ENCODE measurements at places on chromosomes 7 and 10. TPM values are rescaled to one million over a fixed set of nuclear protein-coding genes. Genes with fewer than 3 reads are reported as not detected.

DNA sequence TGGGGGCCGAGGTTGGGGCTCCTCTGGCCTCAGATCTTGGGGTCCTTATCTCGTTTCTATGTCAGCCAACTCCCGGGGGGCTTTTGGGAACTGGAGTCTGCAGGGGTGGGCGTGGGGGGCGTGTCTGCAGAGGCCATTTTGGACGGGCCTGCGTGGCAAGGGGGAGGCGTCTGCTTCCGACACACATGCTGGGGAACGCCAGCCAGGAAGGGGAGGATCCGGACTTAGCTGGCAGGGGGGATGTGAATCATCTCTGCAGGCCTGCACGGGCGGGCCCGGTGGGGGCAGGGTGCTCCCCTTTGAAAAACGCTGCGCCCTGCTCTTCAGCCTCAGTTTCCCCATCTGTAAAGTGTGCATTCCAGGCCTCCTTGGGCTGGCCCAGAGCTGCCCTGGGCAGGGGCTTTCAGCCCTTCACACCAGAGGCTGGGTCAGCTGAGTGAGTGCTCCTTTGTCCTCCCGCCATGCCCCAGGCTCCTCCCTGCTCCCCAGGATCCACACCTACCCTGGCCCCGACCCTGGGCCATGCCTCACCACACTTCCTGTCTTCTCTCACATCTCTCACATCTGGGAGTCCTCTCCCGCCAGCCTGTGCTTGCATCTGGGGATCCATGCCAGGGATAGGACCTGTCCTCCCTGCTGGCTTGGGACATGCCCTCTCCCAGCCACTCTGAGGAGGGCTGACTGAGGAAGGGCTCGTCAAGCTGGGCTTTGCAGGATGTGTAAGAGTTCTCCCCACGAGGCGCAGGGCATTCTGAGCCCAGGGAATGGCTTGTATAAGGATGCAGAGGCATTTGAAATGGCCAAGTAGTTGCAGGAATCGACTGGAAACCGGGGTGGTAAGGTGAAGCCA lies 172.6 kb upstream of the TNRC18 start:
- DNase-seq: no peak

GHRHR gene
- total RNA-seq: 6.5 TPM

AKR1C8 gene
- not detected for total RNA-seq

GRCh38 chr10:36236931-36237330 lies 594.8 kb upstream of the FZD8 start:
- no peak for DNase-seq

UBE2D1 gene
- 30.4 TPM for total RNA-seq

DNA sequence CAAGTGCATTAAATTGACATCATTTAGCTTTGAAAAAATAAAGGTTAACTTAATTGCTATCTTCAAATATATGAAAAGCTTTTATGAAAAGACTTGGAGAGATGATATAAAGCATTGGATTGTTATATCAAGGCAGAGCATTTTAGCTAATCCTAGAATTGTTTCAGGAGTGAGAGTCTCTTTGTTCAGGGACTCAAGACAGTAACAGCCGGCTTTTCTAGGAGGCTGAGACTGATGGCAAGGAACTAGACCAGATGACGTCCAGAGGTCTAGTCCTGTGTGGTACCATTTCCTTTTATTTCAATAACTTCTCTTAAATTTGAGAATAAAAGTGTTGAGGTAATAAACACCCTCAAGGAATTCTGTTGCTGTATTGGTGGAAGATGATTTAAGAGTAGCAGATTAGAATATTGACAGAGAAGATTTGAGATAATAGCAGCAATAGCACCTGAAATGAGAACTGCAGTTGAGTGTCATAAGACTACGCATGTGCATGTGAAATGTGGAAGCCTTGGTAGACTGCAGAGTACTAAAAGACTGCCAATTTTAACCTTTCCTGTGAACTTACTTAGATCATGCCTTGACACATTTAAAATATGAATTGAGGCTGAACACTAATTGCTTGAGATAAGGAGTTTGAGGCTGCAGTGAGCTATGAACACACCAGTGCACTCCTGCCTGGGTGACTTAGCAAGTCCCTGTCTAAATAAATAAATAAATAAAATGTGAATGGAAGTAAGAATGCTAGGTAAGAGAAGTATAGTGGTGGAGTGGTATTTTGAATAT lies 79.6 kb downstream of the ZNRF2 start:
- DNase-seq: no peak

GRCh38 chr10:59852670-59853069 lies 53.7 kb downstream of the CCDC6 start:
- no peak for DNase-seq

BMPR1A gene
- 129 TPM for total RNA-seq

C7orf33 gene
- total RNA-seq: not detected

GRCh38 chr10:12081879-12082557 lies 13.3 kb downstream of the DHTKD1 start:
- no peak for DNase-seq

GRCh38 chr7:90599892-90600555 lies 3.9 kb downstream of the CDK14 start:
- no peak for DNase-seq

LRRD1 gene
- total RNA-seq: not detected

- no peak for DNase-seq
Observed at GRCh38 chr7:23205577-23205908, 23.7 kb downstream of the NUP42 start.

GRCh38 chr10:11141571-11142091 lies 124.0 kb downstream of the CELF2 start:
- no peak for DNase-seq

DNA sequence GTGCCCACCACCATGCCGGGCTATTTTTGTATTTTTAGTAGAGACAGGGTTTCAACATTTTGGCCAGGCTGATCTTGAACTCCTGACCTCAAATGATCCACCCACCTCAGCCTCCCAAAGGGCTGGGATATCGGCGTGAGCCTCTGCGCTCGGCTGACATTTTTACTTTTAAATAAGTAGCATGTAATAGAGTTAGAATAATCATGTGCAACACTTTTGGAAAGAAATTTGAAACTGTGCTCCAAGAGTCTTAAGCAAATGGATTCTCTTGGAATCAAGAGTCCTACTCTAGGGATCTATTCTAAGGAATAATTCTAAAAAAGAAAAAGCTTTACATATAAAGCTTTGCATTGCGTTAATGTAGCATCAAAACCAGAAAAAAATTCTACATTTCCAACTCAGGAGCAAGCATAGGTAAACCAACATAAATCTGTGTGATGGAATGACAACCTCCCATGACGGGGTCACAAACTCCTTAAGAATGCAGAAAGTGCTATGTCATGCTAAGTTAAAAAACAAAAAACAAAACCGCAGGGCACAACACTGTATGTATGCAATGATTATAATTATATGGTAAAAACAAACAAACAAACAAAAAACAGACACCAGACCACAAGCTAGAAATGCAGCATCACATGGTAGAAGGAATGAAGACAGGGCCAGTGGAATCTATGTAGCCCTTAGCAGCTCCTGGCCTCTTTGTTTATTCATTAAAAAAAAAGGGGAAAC lies 98.7 kb downstream of the RNF216 start:
- no peak for DNase-seq

DNA sequence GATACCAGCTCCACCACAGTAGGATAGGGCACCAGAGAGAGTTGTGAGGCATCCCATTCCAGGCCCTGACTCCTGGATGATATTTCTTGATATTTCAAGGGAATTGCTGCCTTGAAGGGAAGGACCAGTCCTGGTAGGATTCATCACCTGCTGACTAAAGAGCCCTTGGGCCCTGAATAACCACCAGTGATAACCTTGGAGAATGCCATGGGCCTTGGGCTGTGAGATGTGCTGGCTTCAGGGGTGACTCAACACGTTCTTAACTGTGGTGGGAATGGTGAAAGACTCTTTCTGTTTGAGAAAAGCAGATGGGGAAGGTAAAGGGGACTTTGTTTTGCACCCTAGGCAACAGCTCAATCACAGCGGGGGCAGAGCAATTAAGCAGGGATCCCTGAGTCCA lies 21.4 kb upstream of the ASZ1 start:
- no peak for DNase-seq

WNT2 gene
- total RNA-seq: not detected

SCD gene
- total RNA-seq: 604 TPM

DNA sequence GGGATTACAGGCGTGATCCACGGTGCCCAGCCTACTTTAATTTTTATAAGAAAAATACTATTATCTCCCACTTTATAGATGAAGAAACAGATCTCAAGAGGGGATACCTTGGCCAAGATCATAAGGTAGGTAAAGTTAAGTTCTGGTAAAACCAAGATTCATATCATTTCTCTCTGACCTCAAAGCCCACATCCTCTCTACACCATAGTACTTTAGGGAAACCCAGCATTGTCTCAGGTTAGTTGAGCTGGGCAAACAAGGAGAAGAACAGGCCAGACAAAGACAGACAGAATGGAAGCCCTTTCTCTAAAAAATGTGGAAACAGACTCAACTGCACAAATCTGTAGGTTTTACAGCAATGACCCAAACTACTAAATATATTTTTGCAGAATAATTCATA lies 197.7 kb upstream of the FRMD4A start:
- DNase-seq: no peak

DNA sequence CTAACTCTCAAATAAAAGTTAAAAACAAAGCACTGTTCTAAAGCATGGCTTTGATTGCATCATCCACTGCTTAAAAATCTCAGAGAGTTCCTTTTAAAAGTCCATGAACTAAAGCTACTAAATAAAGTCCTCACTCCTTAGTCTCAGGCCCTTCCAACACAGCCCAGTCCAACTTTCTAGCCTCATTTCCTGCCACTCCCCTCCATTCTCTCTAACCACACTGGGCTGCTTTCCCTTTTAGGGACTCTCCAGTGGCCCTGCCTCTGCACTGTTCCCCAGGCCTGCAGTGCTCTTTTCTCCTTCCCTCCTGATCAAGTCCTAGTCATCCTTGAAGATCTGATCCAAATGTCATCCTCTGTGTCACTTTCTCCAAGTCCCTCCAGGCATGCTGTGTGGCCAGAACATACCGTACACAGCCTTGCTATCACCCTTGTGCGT lies 56.9 kb upstream of the PPP1R3C start:
- no peak for DNase-seq

DNA sequence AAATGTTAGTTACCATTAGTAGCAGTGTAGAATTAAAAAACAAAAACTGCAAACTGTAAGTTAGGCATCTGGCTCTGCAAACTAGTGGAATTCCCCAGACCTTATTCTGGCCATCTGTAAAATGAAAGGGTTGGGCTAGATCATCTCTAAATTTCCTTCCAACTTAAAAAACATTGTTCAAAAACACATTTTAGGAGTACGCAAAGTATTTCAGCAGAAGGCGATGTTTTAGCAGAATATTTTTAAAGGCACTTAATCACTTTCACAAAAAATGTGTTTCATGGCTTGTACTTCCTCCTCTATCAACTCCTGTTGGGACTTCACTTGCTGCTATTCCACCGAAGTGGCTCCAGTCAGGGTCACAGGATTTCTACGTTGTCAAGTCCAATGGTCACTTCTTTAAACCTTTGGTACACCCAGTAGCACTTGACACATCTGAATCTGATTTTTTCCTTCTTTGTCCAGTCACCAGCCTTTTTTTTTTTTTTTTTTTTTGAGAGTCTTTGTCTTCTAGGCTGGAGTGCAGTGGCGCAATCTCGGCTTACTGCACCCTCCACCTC lies 169.0 kb downstream of the AHR start:
- no peak for DNase-seq

DNA sequence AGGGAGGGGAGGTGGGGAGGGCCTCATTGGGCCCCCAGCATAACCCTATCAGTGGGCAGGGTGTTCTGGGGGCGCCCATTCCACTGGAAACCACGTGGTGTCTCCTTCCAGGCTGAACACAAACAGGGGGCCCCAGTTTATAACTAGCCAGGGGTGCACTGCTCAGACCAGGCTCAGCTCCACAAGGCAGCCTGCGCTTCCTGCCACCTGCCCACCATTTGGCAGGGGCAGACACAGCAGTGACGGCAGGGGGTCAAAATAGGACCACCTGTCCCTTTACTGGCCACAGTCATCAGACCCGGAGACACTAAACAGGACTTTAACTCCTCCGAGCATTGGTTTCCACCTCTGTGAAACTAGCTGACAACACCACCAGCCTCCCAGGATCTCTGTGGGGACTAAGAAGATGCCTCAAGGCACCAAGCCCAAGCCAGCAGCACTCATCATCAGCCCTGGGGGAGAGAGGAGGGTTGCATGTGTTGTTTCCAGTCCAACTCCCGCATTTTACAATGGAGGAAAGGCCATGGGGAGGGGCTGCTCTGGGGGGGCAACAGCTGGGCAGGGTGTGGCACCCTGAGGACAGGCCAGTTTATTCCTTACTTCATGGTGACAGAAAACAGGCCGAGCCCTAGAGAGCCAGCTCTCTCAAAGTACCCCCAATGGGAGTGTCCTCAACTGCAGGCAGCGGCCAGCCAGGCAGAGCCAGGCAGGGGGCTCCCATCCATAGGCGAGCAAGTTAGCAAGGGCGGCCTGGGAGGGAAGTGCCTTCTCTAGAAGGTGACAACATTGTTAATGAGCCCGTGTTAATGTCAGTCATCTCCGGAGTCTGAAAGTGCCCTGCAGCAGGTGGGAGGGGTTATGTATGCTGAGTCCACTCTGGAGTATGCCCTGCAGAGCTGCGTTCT lies 127.6 kb downstream of the TNS3 start:
- no peak for DNase-seq

GRCh38 chr7:113200281-113200680 lies 81.9 kb upstream of the SMIM30 start:
- no peak for DNase-seq

PAPSS2 gene
- 20.2 TPM for total RNA-seq

GRCh38 chr10:95415621-95416031 lies 124.8 kb upstream of the PDLIM1 start:
- no peak for DNase-seq

DNA sequence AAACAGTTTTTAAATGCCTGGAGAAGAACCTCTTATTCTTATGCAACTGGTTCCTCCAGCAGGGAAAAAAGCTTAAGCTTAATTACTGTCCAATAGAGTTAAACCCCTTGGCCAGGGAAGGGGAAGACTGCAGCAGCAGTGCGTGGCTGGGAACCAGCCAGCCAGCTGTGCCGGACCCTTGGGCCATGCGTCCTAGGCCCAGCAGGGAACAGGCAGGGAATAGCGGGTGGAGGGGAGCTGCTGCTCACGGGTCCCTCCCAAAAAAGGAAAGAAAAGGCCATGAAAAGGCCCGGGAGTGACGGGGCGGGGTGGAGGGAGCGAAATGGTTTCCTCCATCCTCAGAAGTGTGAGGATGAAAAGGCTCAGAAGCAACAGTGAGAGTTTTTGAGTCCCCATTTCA lies 35.2 kb upstream of the HECW1 start:
- no peak for DNase-seq

- DNase-seq: no peak
Observed at GRCh38 chr7:106471021-106471420, 186.2 kb upstream of the NAMPT start.

GRCh38 chr10:113304726-113305125 lies 248.1 kb upstream of the HABP2 start:
- no peak for DNase-seq

- no peak for DNase-seq
Observed at GRCh38 chr10:101484175-101484745, 103.8 kb downstream of the POLL start.

Measured in H1 (cell line).